ENCODE measurements at places on chromosomes 16 and 17.

DNA sequence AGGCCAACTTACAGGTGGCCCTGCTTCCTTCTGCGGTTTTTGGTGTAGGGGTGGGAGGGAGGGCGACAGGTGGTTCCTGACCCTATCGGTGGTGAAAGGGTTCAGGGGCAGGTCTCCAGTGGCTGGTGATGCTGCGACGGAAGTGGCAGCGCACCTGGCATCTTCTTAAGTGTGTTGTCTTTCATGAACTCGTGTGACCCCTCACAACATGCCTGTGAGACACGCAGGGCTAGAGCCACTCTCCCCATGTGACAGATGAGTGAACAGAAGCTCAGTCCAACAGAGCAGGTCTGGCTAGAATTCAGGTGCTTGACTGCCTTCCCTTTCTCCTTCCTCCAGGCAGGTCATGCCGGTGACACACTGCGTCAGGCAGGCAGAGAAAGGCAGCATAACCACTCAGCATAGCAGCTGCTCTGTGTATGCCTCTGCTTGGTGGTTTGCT is 8.0 kb downstream of the TNFAIP1 start:
- no peak for DNase-seq

GRCh38 chr17:37142294-37142896 is 193.6 kb downstream of the AATF start:
- no peak for DNase-seq

DNA sequence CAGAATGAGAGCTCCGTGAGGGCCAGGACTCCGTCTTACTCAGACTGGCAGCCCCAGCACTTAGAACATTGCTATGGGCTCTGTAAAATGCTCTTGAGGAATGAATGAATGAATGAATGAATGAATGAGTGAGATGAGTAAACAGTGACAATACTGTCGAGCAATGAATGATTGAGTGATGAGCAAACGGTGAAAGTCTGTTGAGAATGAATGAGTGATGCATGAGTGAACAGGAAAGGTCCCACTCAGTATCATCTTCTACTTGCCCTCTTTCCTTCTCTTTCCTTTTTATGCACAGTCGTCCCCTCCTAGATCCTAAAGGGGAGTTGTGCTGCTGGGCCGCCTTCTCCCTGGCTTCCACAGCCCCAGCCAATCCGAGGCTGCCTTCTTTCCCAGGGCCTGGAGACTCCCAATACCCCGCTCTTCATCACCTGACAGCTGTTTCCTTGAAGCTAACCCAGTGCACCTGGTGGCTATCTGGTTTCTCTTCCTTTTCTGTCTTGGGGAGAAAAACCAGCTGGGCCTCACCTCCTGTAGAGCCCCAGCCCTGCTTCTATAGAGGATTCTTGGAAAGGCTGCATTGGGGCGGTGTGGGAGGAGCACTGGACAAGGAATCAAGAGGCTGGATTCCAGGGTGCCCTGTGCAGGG is 32.7 kb upstream of the CACNG1 start:
- no peak for DNase-seq

DNA sequence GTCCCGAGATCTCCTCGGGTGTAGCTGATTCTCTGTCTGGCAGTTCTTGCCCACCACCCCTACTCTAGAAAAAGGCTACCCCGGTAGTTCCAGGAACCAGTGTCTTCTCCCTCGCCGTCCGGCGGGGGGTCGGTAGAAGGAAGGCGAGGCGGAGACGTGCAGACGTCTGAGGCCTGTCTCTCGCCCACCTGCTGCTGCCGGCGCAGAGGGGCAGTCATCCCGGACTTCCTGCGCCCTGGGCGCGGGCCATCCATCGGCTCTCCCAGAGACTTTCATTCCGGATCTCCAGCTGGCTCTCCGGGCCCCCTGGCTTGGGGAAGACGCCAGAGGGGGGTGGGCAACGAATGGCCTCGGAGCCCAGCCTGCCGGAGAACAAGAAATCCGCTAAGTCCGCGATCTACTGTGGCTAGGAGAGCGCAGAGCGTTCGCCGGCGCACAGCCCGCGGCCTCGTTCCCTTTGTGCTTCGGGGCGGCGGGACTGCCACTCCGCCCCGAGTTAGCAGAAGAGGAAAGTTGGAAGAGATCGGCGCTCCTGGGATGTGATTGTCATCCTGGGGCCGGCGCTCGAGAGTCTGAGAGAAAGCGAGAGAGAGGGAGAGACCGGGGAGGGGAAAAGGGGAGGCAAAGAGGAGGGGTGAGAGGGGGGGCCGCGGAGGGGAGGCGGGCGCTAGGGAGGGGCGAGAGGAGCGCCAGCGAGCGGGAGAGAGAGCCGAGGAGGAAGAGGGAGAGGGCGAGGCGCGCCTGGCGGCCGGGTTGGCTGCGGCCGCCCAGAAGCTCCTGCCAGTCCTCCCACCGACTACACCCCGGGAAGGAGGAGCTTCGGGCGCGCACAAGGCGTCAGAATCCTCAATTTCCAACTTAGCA is at the start of gene IRX5:
Gene IRX5, plus strand, starts transcription at position 861 of the 864 bp plus-strand sequence. CDS start 334 bp downstream, outside the sequence.
- no peak for DNase-seq

DNA sequence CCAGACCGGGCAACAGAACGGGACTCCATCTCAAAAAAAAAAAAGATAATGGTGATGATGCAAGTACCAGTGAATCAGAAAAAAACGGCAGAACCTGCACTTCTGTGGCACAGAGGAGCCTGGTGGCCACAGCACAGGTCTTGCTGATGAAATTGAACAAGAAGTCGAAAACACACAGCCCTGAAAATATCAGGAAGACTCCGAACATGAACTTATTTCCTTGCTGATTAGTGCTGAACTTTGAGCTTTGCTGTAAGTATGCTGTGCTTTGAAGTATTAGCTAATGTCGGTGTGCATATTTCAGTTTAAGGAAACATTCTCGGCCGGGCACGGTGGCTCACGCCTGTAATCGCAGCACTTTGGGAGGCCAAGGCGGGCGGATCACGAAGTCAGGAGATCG is 10.9 kb upstream of the MYO15B start:
- no peak for DNase-seq

DNA sequence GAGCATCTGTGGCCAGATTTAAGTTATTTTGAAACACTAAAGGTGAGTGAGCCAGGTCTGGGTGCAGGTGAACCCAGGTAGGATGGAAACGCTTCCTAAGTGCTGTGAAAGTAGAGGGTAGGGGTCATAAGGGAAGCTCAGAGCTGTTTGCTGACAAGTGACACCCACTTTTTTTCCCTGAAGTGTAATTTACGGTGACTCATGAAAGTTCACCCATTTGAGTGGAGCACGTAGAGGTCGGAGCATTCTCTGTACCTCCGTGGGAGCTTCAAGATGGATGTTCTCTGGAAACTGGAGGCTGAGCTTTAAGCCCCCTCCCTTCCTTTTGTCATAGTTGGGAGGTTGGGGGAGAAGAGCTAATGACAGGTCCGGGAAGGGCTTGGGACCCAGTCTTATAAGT is 44.3 kb downstream of the MPRIP start:
- DNase-seq, result no peak

DNA sequence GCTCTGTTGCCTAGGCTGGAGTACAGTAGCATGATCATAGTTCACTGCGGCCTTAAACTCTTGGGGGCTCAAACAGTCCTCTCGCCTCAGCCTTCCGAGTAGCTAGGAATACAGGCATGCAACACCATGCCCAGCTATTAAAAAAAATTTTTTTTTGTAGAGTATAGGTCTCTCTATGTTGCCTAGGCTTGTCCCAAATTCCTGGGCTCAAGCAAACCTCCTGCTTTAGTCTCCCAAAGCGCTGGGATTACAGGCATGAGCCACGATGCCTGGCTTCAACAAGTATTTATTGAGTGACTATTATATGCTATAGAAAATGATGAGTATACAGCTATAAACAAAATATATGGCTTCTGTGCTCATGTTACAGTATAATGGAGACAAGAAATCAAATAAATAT is 66.7 kb upstream of the C17orf78 start:
- no peak for DNase-seq

GRCh38 chr17:6660101-6660500 is 8.5 kb downstream of the C17orf100 start:
- no peak for DNase-seq

GRCh38 chr16:55613613-55614335 is 42.0 kb upstream of the SLC6A2 start:
- no peak for DNase-seq

DNA sequence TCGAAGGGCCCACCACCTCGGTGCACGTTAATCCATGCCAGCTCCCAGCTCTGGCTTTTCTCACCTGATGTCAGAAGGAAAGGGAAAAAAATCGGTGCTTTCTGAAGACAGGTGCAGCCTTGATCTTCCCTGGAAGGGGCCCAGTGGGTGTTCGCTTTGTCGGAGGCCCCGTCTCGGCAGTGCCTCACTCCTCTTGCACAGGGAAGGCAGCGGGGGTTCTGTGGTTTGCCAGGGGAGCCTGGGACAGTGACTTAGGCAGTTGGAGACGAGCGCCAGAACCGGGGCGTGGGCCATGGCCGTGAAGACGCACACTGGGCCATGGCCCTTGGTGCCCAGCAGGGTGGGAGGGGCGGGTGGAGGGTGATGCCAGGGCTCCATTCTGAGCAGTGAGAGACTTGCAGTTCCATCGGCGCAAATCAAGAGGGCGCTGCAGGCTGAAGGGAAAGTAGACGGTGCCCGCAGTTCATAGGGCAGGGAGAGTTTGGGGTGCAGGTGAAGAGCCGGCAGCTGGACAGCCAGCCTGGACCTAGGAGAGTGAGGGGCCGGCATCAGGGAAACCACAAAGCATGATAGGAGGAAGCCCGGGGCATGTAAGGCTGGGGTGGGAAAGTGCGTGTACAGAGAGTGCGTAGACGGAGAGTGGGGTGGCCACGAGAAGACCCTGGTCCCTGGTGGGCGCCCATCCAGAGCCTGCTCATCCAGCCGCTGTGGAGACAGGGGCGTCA is 101.3 kb upstream of the CHMP6 start:
- DNase-seq, result no peak

- no peak for DNase-seq
Observed at GRCh38 chr16:67865318-67865717, 7.5 kb upstream of the EDC4 start.
